IMR-90 (cell line): ENCODE measurements at places on chromosomes 4 and X. TPM values are rescaled to one million over a fixed set of nuclear protein-coding genes. Genes with fewer than 3 reads are reported as not detected.

The DACH2 gene
- 2.2 and 2.8 TPM in 2 replicates for polyA plus RNA-seq

The SLC4A4 gene
- polyA plus RNA-seq, result 4.6 and 5.6 TPM in 2 replicates

The VCX2 gene
- polyA plus RNA-seq, result not detected in 2 replicates

GRCh38 chr4:8152865-8153257 is 5.8 kb downstream of the ABLIM2 start:
- no peaks in the 10 kb centered on the region for H3K36me3 ChIP-seq
- H3K27me3 ChIP-seq, result peaks cover 67% of the 10 kb centered on the region
- H3K4me3 ChIP-seq, result no peak overlapping the region
- no peaks in the 10 kb centered on the region for H3K4me1 ChIP-seq

GRCh38 chr4:74583089-74583700 is 138.3 kb downstream of the AREG start:
- H3K27me3 ChIP-seq, result no peaks in the 10 kb centered on the region
- peak; percentile 46 for DNase-seq
- no peak overlapping the region for H3K27ac ChIP-seq
- no peaks in the 10 kb centered on the region for H3K36me3 ChIP-seq
- no peak overlapping the region for H3K4me3 ChIP-seq
- no peaks in the 10 kb centered on the region for H3K4me1 ChIP-seq

DNA sequence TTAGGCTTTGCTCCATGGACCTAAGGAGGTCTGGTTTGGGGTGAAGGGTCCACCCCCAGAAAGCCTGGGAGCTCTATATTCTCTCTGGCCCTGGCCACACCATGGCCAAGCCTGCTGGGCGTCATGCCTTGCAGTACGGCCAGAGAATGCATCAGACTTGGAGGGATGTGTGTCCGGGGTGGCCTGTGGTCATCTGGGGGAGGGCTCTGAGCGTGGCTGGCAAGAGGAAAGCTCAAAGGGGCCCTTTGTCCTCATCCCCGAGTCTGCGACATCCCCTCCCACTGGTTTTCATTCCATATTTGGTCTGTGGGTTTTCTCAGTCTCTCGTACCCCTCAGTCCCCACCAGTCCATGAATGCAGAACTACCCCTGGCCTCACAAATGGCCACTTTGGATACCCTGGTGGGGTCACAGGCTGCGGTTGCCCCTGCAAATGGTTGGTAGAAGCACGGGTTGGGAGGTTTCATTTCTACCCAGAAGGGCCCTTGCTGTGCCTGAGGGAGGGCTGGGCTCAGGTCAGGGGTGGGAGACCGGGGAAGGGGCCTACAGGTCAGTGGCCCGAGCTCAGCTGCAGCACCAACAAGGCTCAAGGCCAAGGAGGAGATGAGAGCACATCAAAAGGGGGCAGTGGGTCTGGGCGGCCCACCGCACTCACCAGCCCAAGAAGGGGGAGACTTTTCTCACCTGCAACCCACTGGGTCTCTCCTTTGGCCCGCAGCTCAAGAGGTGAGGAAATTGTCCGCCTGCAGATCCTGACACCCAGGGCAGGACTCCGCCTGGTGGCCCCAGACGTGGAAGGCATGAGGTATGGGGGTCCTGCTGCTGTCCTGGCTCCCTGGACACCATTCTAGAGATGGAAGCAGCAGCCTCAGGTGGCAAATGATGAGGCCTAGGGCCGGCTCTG is 30.2 kb downstream of the ZNF185 start:
- DNase-seq, result no peak
- H3K27me3 ChIP-seq, result peaks cover 3% of the 10 kb centered on the region; the same call in 1 of the 2 replicates
- no peak overlapping the region for H3K27ac ChIP-seq
- H3K36me3 ChIP-seq, result no peaks in the 10 kb centered on the region
- H3K4me1 ChIP-seq, result peaks cover 2% of the 10 kb centered on the region; the same call in 1 of the 2 replicates

- H3K36me3 ChIP-seq, result no peaks in the 10 kb centered on the region
- no peak overlapping the region for H3K27ac ChIP-seq
- no peaks in the 10 kb centered on the region for H3K27me3 ChIP-seq
- no peak for DNase-seq
- H3K4me1 ChIP-seq, result no peaks in the 10 kb centered on the region
These were observed 2352.3 kb downstream of the PCDH7 start for GRCh38 chr4:33072298-33073089.

- H3K4me1 ChIP-seq, result no peaks in the 10 kb centered on the region
- H3K27me3 ChIP-seq, result no peaks in the 10 kb centered on the region
- H3K4me3 ChIP-seq, result no peak overlapping the region
- H3K27ac ChIP-seq, result no peak overlapping the region
- DNase-seq, result no peak
These were observed 64.0 kb upstream of the DDIT4L start for GRCh38 chr4:100254237-100254636.

GRCh38 chr4:185227131-185227551 is 17.7 kb downstream of the SNX25 start:
- H3K36me3 ChIP-seq, result no peaks in the 10 kb centered on the region
- H3K4me3 ChIP-seq, result no peak overlapping the region
